Vagina (tissue), 2 donors: ENCODE measurements at places on chromosomes 6 and 20.

DNA sequence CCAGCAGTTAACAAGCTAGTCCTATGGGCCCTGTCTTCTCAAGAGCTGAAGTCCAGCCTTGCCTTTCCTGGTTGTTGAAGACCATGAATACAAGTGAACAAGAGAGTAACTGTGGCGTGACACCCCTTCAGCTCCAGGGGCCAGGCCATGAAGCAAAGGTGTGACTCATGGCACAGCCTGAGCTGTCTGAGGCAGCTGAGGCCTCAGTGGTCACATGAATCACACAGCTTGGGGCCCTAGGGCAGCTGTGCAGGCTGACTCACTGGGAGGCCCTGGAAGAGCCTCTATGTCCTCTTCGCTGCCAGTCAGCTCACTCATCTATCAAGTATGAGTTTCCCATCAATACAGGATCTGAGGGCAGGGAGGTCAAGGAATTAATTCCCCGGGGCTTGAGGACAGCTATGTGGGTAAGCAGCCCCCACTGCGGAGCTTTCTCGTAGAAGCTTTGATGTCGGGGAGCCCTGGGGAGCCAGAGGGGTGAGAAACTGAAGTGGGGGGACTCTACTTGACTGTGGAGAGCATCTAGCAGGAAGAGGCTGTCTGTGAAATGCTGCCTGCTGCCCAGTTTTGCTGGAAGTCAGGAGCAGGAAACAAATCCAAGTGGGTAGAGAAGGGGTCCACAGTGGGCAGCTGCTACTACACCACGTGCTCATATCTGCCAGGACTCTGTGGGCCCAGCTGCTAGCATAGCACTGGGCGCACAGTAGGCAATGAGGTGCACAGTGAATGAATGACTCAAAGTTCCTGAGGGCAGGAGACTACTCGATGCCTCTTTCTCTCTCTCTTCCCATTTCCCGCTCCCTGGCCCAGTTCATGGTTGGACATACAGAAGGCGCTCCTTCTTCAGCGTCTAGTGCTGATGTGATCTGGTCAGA is 13.7 kb upstream of the FAM83C start:
- no peak for DNase-seq

GRCh38 chr6:43089874-43090558 is 13.9 kb downstream of the PTK7 start:
- DNase-seq = no peak

GRCh38 chr6:155171747-155172449 is 91.9 kb upstream of the CLDN20 start:
- DNase-seq = no peak

- DNase-seq = no peak
Measured at GRCh38 chr6:90393232-90393884, 96.7 kb upstream of the BACH2 start.

DNA sequence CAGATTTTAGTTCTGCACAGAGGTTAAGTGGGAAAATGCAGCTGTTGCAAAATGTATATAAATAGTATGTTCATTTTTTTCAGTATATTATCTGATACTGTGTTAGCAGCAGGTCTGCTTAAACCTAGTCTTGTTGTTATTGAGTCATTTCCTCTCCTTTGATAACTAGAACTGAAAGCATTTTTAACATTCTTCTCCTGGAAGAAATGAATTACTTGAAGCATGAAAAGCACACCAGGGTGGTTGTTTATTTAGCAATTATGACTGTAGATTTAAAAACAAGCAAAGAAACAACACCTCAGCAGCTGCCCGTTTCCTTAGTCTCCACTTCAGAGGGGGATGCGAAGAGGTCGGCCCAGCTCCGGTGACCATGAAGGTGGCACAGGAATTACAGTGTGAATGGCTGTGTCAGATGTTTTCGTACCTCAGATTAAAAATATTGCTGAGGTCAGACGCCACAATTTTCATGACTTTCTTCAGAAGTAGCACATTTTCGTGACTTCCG is 53.5 kb downstream of the GOPC start:
- no peak for DNase-seq

DNA sequence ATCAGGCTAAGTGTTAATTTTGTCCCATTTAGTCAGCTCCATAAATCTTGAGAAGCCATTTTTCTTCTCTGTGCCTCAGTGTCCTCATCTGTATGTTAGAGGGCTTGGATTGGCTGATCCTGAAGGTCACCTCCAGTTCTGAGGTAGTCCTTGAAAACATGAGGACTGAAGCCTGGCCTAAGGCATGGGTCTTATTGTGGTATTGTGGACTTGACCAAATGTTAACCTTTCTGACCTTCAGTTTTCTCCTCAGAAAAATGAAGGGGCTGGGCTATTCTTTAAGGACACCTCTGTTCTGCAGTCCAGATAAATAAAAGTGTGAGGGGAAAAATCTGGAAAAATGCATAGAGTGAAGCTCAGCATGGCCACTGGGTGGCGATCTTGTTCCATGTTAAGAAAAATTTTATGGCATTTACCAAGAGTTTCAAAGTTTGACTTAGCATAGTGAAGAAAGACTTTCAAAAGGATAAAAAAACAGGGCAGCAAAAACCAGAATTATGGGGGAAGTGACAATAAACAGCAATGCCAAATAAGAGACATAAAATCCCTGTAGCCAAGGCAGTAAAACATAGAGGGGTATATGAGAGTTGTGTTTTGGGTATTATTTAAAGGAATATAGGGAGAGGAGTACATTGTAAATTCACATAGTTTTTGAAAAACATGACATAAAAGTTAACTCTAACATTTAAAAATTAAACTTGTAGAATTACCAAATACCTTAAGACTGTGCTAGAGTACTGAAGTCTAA is 13.2 kb upstream of the TFB1M start:
- no peak for DNase-seq

GRCh38 chr6:139973669-139974344 is 599.4 kb upstream of the CITED2 start:
- DNase-seq = no peak

GRCh38 chr6:95364016-95364604 is 213.2 kb upstream of the MANEA start:
- no peak for DNase-seq

DNA sequence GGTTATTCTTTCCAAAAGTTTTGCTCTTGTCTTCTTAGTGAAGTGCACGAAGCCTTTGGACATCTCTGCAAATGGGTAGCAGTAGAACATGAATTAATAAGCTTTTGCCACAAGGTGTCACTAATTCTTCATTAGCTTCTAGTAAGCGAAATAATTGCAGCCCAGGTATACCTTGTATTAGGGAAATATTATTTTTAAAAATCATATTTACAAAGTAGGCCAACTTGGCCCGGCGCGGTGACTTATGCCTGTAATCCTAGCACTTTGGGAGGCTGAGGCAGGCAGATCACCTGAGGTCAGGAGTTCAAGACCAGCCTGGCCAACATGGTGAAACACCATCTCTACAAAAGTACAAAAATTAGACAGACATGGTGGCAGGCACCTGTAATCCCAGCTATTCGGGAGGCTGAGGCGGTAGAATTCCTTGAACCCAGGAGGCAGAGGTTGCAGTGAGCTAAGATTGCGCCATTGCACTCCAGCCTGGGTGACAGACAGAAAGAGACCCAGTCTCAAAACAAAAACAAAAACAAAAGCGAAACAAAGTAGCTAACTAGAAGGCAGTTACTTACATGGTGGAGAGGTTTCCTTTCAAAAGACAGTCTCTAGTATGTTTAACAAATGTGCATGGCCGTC is 8.8 kb upstream of the RSPH3 start:
- DNase-seq = no peak

GRCh38 chr20:24786646-24787045 is 162.4 kb upstream of the CST7 start:
- no peak for DNase-seq

DNA sequence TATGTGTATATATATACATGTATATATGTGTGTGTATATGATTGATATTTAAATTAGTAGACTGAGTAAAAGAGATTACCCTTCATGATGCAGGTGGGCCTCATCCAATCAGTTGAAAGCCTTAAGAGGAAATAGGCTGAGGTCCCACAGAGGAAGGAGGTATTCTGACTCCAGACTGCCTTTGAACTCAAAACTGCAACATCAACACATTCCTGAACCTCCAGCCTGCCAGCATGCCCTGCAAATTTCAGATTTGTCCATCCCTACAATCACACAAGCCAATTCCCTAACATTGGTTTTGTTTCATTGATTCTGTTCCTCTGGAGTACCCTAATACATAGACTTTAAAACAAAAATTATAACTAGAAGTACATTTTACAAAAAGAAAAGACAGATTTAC is 22.9 kb downstream of the SPINT4 start:
- no peak for DNase-seq

- no peak for DNase-seq
Measured at GRCh38 chr20:63836458-63837344, 5.6 kb upstream of the ZBTB46 start.

- no peak for DNase-seq
Measured at GRCh38 chr20:16661756-16662155, 68.1 kb upstream of the SNRPB2 start.

- no peak for DNase-seq
Measured at GRCh38 chr6:106688177-106688951, 59.0 kb downstream of the QRSL1 start.

DNA sequence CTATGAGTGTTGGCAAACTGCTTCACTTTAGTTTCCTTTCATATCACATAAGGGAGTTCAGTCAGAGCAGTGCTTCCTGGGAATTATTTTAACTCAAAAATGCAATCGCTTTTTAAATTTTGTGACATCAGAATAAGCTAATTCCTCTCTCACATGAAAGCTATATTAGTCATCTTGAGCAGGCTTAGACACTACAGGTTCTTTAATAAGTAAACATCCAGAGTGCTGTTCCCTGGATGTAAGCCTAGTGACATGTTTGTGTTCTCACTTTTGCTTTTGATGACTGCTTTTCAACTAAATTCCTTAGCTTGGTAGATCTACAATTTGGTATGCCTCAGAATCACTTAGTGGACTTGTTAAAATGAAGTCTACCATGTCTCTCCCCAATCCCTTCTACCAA is 252.7 kb upstream of the POU3F2 start:
- DNase-seq = no peak

DNA sequence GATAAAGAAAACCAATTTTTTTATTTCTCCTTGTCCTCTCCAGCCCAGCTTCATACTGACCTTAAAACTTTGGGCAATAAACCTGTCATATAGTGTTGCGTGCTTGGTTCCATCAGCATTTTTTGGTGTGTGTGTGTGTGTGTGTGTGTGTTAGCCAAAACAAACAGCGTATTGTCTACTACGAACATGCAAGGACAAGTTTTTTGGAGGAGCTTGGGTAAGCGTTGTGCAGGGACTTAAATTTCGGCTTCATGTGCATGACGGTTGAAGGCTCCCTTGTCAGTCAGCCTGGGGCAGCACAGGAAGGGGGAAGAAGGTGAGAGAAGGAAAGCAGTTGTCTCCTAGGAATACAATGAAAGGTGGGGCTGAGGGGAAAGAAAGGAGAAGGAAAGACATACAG is 62.0 kb upstream of the PAX1 start:
- DNase-seq = no peak

DNA sequence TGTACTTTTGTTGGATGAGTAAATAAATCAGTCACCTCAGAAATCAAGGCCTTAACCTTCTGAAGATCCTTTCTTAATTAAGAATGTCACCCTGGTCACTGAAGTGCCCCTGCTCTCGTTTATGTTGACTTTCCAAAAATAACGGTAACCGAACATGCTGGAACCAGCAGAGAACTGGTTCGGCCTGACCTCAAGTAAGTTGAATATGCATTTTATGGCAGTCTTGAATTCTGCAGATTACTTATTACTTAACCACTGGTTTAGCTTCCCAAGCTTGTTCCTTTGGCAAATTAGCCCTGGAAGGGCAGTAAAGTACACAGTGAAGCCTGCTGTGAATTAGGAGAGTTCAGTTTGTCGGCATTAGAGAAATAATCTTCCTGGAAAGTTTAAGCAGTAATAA is 12.2 kb downstream of the MAPRE1 start:
- DNase-seq = no peak

GRCh38 chr6:4967301-4968030 is 36.4 kb downstream of the RPP40 start:
- DNase-seq = no peak

GRCh38 chr6:13425943-13426931 is 61.2 kb downstream of the GFOD1 start:
- DNase-seq = no peak

GRCh38 chr20:62367633-62368391 is 700 bp upstream of the LAMA5 start:
- DNase-seq = no peak

DNA sequence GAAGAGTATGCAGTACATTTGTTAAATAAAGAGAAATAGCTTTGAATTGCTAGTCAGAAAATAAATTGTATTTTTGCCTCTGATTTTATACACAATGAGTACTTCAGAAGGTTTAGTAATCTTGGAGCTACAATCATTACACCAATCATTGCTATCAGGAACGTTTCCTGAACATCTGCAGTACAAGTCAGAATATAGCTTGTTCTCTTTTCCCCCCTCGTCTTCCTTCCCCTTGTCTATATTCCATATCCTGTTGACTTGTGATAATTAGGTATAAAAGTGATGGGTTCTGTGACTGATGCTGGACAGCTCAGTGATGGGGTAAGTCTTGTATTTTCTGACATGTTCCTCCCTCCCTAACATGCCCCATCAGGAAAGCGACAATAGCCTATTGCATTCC is 94.0 kb downstream of the AHI1 start:
- no peak for DNase-seq

DNA sequence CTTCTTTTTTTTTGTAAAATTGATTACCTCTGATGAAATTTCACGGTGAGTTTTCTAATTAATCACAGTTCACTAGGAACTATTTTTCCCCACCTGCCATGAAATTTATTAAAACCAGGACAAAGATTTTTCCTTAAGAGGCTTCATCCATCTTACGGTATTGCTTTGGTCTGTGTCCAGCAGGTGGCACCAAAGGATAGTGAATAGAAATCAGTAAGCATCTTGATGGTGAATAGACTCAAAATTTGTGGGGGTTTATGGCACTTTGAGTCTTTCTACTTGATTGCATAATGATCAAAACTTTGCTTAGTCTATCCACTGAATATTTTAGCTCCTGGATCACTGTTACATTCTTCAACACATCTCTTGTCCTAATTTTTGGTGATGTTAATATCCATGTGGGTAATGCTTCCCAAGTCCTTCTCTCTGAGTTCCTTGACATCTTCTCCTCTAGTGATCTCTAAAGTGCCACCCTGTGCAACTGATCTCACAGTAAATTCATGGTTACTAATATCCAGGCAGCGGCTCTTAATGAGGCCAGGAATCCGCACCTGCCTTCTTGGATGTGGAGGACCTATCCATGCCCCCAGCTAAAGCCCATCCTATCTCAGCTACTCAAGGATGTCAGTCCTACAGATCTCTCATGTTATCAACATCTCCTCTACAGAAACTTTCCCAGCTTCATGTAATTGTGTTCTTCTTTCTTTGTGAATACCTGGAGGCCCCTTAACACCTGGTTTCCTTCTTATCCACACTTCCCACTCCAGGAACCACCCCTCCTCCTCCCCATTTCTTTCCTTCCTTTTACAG is 54.5 kb downstream of the STMND1 start:
- no peak for DNase-seq

- DNase-seq = peak; percentile 6
Measured at GRCh38 chr6:107803957-107804356, 20.2 kb downstream of the SCML4 start.
